T-cell (primary cell): ENCODE measurements at places on chromosomes 1 and 21. TPM values are rescaled to one million over a fixed set of nuclear protein-coding genes. Genes with fewer than 3 reads are reported as not detected.
A peak's percentile ranks its signal among the peaks of the same experiment; 100 is the strongest.

The CLIC6 gene
- total RNA-seq = 0.35 TPM

The CD48 gene
- total RNA-seq = 387 TPM

DNA sequence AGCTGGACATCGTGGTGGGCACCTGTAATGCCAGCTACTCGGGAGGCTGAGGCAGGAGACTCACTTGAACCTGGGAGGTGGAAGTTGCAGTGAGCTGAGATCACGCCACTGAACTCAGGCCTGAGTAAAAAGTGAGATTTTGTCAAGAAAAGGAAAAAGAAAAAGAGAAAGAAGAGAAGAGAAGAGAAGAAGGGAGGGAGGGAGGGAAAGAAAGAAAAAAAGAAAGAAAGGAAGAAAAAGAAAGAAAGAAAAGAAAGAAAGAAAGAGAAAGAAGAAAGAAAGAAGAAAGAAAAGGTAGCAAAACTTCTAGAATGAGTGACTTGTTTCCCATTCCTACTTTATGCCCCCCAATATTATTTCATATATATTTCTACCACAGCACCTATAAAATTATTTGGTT lies 98.8 kb downstream of the UBE2U start:
- H3K27ac ChIP-seq = no peak overlapping the region
- H3K4me3 ChIP-seq = no peak overlapping the region
- DNase-seq = no peak
- no peaks in the 10 kb centered on the region for H3K36me3 ChIP-seq

GRCh38 chr1:14897547-14897946 lies 256.0 kb upstream of the TMEM51 start:
- no peaks in the 10 kb centered on the region for H3K36me3 ChIP-seq
- no peak for DNase-seq
- no peak overlapping the region for H3K27ac ChIP-seq
- no peak overlapping the region for H3K4me3 ChIP-seq
- peaks cover 31% of the 10 kb centered on the region for H3K27me3 ChIP-seq

- no peak overlapping the region for H3K4me3 ChIP-seq
- no peaks in the 10 kb centered on the region for H3K4me1 ChIP-seq
- no peak for DNase-seq
- H3K36me3 ChIP-seq = no peaks in the 10 kb centered on the region
- no peak overlapping the region for H3K27ac ChIP-seq
- H3K27me3 ChIP-seq = no peaks in the 10 kb centered on the region
Measured at GRCh38 chr1:78370779-78371482, 119.8 kb upstream of the PTGFR start.

- DNase-seq = no peak
- H3K27ac ChIP-seq = no peak overlapping the region
- H3K36me3 ChIP-seq = no peaks in the 10 kb centered on the region
- H3K4me1 ChIP-seq = peaks cover 6% of the 10 kb centered on the region
- peaks cover 10% of the 10 kb centered on the region for H3K27me3 ChIP-seq
Measured at GRCh38 chr1:25876693-25877077, 1.2 kb upstream of the PAQR7 start.

- DNase-seq = no peak
- H3K27me3 ChIP-seq = no peaks in the 10 kb centered on the region
- H3K4me3 ChIP-seq = no peak overlapping the region
- no peaks in the 10 kb centered on the region for H3K4me1 ChIP-seq
- H3K36me3 ChIP-seq = no peaks in the 10 kb centered on the region
Measured at GRCh38 chr1:95742591-95743089, 508.6 kb downstream of the RWDD3 start.

DNA sequence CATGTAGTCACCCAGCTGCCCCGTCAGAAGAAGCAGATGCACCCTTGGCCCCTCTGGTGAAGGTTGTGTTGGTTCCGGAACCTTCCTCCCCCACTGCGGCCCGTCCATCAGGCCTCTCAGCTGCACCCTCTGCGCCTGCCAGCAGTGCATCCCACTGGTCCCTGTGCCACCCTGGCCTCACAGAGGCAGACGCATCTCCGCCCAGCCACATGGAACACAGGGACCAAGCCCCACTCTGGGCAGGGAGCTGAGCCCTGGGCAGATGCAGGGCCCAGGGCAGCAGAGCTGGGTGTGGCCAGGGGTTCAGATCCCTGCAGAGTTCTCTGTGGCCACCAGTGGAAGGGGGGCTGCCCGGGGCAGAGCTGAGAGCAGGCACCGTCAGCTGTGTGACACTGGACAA lies 50.6 kb downstream of the SLC19A1 start:
- H3K36me3 ChIP-seq = peaks cover 1% of the 10 kb centered on the region
- no peak overlapping the region for H3K4me3 ChIP-seq
- no peak for DNase-seq
- peaks cover 13% of the 10 kb centered on the region for H3K27me3 ChIP-seq
- peaks cover 18% of the 10 kb centered on the region for H3K4me1 ChIP-seq

GRCh38 chr1:98048751-98049325 lies 128.0 kb upstream of the DPYD start:
- no peaks in the 10 kb centered on the region for H3K36me3 ChIP-seq
- DNase-seq = no peak
- peaks cover 46% of the 10 kb centered on the region for H3K4me1 ChIP-seq
- H3K4me3 ChIP-seq = peak overlapping the region; percentile 38
- H3K27me3 ChIP-seq = peaks cover 27% of the 10 kb centered on the region

The SH2D1B gene
- 0.66 TPM for total RNA-seq

- H3K27ac ChIP-seq = no peak overlapping the region
- no peaks in the 10 kb centered on the region for H3K36me3 ChIP-seq
- H3K4me3 ChIP-seq = no peak overlapping the region
Measured at GRCh38 chr1:205248793-205249601, 21.3 kb downstream of the TMCC2 start.

DNA sequence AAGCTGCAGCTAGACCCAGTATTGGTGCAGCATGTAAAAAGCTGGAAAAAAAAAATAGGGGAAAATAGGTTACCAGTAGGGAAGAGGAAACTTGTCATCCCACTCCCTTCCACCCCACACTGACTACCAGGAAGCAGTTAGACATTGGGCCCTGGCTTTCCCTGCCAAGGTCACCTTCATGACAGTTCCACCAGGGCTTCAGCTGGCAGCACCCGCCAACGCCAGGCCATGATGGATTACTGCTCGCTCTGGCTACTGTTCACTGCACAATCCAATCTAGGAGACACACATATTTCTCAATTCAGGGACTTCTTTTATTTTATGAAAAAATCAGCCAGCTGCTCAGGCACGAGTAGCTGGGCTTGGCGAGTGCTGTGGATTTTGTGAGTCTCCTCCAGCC lies 127.7 kb downstream of the DMRTA2 start:
- H3K36me3 ChIP-seq = no peaks in the 10 kb centered on the region
- no peak overlapping the region for H3K27ac ChIP-seq
- DNase-seq = no peak

DNA sequence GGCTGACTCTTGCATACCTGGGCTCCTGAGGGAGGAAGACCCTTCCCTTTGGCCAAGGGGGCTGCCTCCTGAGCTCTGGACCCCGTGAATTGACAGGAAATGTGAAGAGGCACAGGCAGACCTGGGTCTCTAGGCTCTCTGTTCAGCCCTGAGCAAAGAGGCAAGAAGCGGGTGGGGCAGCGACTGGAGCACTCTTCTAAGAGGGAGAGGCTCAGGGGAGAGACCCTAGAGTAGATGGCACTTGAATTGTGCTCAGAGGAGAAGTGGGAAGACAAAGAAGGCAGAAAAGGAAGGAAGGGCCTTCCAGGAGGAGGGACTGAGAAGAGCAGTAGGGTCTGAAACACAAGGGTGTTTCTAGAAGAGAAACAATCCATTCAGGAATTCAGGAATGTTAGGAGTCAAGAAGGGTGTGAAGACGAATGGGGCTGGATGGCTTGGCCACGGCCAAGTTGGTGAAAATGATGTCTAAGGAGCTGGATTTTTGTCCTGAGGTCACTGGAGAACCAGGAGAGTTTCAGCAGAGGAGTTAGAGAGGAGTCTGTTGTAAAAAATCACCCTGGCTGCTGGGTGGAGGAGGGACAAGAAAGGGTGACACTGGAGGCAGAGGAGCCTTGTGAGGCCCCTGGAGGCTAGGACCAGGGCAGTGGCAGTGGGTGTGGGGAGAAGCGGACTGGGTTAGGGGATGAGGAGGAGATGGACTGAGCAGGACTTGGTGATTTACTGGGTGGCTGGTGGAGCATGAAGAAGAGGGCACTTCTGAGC lies 5.3 kb downstream of the TIE1 start:
- no peak overlapping the region for H3K27ac ChIP-seq
- no peaks in the 10 kb centered on the region for H3K36me3 ChIP-seq
- H3K4me1 ChIP-seq = no peaks in the 10 kb centered on the region
- DNase-seq = no peak
- H3K27me3 ChIP-seq = no peaks in the 10 kb centered on the region

The ZZZ3 gene
- 56.3 TPM for total RNA-seq

GRCh38 chr1:7550261-7550865 lies 220.7 kb upstream of the VAMP3 start:
- no peaks in the 10 kb centered on the region for H3K4me1 ChIP-seq
- no peak for DNase-seq
- H3K36me3 ChIP-seq = no peaks in the 10 kb centered on the region
- peaks cover 9% of the 10 kb centered on the region for H3K27me3 ChIP-seq
- no peak overlapping the region for H3K4me3 ChIP-seq

- no peak overlapping the region for H3K4me3 ChIP-seq
- no peak for DNase-seq
- no peaks in the 10 kb centered on the region for H3K36me3 ChIP-seq
- H3K4me1 ChIP-seq = peaks cover 53% of the 10 kb centered on the region
- no peaks in the 10 kb centered on the region for H3K27me3 ChIP-seq
Measured at GRCh38 chr21:42194863-42195262, 24.1 kb upstream of the ABCG1 start.
